ENCODE measurements at places on chromosomes 16 and 17.

GRCh38 chr17:44473367-44473766, 29.8 kb downstream of the GPATCH8 start:
- no peak for DNase-seq

- DNase-seq, result no peak
These were observed 232.1 kb downstream of the FTO start for GRCh38 chr16:53936052-53936451.

DNA sequence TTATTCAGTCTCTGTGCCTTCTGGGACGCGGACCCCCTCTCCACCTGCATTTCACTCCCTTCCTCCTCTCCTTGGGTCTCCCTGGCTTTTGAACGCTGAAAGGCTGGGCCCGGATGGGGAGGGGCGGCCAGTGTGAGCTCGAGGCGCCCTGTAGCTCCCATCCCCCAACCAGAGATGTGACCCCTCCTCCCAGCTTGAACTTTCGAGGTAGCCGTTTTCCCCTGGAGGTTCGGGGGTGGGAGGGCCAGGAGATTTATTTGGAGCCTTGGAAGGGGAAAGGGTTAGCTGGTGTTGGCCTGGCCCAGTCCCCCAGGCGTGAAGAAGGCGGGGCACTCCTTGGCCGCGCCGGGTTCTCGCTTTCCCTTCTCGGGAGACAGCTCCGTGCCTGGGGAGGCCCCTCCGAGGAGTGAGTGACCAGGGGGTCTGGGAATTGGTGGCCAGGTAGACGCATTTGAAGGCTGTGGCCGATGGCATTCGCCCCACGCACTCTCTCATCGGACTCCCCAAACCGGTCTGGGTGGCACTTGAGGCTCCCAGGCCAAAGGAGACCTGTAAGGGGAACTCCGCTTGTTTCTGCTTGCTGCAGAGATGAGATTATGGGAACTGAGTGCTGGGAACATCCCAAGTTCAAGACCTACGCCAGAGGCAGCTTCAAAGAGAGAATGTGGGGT, 942 bp downstream of the LDAF1 start:
- no peak for DNase-seq

GRCh38 chr16:50771366-50771765, 29.5 kb downstream of the CYLD start:
- DNase-seq, result no peak

GRCh38 chr17:42908872-42909700, 8.5 kb downstream of the G6PC1 start:
- DNase-seq, result no peak

DNA sequence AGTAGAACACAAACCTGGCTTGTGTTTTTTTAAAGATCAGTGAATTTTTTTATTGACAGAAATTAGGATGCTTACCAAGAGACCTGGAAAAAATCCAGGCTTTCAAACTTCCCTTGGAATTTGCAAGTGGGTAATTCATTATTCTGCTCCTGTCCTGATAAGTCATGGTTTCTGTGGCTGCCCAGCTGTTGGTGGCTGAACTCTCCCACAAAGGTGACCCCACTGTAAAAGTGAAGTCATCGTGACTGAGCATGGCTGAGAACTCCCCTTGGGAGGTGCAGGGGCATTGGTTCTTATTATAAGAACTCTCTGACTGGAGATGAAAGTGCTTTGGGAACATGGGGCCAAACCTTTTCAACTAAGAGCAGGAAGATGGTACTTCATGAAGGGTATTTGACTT, 46.6 kb upstream of the TANC2 start:
- DNase-seq, result no peak

DNA sequence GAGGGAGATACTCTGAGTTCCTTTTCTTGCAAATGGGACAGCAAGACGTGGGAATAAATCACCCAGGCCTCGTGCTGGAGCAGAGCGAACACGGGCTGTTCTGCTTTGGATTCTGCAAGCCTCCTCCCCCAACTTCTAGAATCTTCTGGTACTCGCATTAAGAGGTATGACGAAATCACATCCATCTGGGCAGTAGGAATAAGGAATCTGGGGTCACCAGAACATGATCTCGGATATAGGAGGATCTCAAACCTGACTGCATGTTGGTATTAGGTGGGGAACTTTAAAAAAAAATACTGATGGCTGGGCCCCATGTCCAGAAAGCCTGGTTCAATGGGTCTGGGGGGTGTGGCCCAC, 49.8 kb upstream of the USP7 start:
- DNase-seq, result no peak

GRCh38 chr17:39777534-39778365, 40.0 kb downstream of the GRB7 start:
- DNase-seq, result no peak

GRCh38 chr16:24850289-24850938, 4.7 kb downstream of the SLC5A11 start:
- DNase-seq, result no peak

- no peak for DNase-seq
These were observed 452.5 kb upstream of the CCL2 start for GRCh38 chr17:33802349-33803198.

GRCh38 chr16:85018529-85019236, 7.3 kb upstream of the ZDHHC7 start:
- DNase-seq, result no peak

DNA sequence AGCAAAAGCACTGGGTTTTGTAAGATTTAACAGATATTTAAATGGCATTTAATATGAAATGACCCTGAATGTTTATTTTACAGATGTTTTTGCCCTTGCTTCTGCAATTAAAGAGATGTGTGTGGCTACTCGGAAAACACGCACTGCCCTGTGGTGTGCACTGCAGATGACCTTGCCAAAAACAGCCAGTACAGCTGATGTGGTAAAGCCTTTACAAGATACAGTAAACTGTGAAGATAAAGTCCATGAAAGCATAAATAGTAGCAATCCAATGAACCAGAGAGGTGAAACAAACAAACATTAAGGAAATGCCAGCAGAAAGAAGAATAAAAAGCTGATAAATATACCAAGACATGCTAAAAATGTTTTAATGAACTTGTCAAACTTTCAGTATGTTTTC, 15.7 kb downstream of the CCDC43 start:
- DNase-seq, result no peak

- no peak for DNase-seq
These were observed 7.7 kb downstream of the SLC35B1 start for GRCh38 chr17:49699966-49700575.

DNA sequence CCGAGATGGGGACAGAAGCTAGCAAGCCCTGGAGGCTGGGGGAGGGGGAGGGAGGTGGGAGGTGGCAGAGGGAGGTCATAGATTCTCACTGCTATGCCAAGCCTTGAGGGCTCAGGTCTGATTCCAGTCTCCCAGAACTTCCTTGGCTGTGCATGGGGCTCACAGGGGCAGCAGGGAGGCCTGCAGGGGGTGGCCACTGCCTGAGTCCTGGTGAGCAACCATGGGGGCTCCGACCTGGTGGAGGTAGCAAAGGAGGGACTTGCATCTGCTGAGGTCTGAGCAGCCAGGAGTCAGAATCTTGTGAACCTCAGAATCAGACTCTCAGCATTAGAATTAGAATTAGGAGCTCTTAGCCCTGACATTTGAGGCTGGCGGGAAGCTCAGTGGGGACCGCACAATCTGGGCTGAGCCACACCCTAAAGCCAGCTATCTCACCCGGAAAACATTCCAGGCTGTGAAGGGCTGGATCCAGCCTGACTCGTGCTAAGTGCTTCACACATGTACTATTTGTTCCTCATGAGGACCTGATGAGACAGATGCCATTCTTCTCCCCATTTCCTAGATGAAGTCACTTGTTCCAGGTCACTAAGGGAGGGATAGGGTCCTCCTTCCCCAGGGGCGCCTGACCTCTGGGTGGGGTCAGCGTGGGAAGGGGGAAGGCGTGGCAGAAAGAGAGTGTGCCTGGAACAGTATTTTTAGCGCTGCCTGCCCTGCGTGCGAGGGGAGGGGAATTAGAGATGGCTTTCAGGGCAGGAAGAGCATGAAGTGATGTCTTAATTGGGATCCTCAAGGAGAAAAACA, 17.3 kb upstream of the KCNJ12 start:
- DNase-seq, result no peak

GRCh38 chr16:14398014-14398717, 231.9 kb downstream of the PARN start:
- DNase-seq, result no peak

- DNase-seq, result no peak
These were observed 32.2 kb downstream of the NAGPA start for GRCh38 chr16:5001571-5001970.

DNA sequence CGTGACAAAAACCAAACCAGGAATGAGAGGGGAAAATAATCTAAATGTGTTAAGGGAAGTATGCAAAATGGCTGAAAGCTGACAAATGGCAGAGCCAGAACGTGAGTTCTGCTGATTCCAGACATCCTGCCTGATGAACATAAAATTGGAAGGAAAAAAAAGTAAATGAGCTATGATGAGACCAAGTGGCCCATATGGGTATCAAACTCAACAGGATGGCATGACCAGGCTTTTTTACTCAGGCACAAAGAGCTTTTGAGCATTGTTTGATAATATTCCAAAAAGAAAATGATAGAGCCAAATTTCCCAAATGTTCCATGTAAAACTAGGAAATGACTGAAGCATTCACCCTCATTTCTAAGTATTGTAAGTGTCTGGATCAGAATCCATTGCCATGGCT, 449.2 kb downstream of the CDH13 start:
- no peak for DNase-seq

- no peak for DNase-seq
These were observed 108.4 kb downstream of the SYCE1L start for GRCh38 chr16:77307426-77308162.

- no peak for DNase-seq
These were observed 9.0 kb downstream of the SMIM5 start for GRCh38 chr17:75642182-75642783.

DNA sequence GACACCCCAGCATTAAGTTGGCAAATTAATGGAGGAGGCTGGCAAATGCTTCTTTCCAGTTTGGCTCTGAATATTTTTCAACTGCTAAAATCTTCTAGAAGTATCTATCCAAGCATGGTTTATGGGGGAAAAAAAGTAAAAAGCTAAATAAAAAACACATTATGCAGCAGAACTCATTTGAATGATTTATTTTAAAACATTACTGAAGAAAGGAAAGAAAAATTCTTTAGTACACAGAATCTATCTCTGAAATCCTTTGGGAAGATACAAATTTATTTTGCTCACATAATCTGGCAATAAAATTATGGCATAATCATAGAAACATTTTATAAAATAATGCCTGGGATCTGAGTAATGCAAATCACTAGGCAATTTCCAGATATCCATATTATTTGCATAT, 328.1 kb upstream of the MON1B start:
- no peak for DNase-seq

DNA sequence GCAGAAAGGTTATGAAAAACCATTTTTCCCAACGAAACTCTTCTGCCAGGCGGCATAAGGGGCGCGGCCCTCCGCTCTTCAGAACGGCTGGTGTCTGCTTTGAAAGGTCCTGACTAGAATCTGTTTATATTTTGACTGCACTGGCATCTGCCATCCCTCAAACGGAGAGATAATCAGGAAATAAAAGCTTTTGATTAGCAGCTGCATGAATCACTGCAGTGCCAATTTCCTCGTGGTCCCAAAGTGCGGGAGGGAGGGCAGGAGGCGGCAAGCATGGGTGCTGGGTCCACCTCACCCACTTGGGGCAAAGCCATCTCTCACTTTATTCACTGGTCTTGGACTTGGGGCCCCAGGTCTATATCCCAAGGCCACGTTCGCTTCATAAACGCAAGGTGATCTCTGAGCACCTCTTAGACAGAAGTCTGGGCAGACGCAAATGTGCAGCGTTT, 49.7 kb downstream of the TBC1D16 start:
- DNase-seq, result no peak

DNA sequence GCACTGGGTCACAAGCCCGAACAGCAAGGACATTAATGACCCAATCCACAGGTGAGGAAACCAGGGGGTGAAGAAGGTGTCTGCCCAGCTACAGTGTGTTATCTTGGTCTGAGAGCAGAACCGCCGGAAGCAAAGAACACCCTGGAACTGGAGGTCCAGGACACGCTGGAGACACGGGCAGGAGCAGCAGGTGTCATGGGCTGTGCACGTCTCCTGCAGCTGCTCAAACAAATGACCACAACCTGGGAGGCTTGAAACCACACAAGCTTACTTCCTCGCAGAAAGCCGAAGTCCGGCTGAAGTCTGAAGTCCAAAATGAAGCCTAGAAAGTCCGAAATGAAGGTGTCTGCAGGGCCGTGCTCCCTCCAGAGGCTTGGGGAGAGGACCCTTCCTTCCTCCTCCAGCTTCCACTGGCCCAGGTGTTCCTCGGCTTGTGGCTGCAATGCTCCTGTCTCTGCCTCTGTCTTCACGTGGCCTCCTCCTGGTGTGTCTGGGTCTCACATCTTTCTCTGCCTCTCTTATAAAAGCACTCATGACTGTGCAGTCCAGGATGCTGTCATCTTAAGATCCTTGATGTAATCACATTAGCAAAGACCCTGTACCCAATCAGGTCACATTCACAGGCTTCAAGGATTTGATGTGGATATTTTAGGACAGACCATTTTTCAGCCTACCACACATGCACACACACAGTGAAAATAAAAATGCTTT, 351.2 kb downstream of the C16orf95 start:
- no peak for DNase-seq

DNA sequence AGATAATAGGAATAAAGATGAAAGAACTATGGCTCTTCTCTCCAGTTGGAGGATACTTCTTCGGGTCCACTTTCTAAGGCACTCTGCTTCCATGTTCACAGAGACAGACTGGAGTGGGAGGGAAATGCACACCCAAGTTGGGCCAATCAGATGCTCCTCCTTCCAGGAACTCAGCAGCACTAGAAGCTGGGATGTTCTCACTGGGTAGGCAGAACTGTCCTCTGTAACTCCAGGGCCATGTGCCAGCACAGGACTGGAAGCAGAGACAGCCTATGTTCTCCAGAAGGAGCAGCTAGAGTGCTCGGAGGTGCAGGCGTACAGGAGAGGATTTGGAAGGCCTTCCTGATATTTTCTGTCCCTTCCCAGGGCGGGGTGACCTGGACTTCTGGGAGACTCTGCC, 49.9 kb upstream of the SREBF1 start:
- no peak for DNase-seq

- no peak for DNase-seq
These were observed 254.6 kb downstream of the HS3ST3A1 start for GRCh38 chr17:13346996-13347762.

- DNase-seq, result no peak
These were observed 23.0 kb downstream of the WNT3 start for GRCh38 chr17:46795379-46795952.

DNA sequence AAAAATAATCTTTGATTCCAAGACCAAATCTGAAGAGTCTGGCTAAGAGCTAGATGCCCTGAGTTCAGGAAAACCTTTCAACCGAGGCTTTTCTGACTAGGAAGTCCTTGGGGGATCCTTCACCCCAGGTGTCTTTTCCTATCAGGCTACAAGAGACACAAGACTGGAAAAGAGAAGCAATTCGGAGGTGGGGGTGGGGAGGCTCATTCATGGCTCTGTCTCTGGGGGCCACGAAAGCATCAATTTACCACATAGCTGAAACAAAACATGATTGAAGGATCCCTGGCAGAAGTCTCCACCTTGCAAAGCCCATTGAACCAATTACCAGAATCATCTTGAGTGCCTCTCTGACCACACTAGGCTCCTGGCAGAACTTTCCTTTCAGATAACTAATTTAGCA, 239.8 kb upstream of the SALL1 start:
- DNase-seq, result no peak

Data from HEK293T (cell line).